Stimulated activated CD8-positive, alpha-beta memory T cell treated with anti-CD3 and anti-CD28 coated beads, Interleukin-4, amount 100 ng/mL, for 1 hour (primary cell): ENCODE measurements at places on chromosomes 7 and 10.

GRCh38 chr7:78063758-78064157, 265.2 kb downstream of the PHTF2 start:
- no peak for DNase-seq

DNA sequence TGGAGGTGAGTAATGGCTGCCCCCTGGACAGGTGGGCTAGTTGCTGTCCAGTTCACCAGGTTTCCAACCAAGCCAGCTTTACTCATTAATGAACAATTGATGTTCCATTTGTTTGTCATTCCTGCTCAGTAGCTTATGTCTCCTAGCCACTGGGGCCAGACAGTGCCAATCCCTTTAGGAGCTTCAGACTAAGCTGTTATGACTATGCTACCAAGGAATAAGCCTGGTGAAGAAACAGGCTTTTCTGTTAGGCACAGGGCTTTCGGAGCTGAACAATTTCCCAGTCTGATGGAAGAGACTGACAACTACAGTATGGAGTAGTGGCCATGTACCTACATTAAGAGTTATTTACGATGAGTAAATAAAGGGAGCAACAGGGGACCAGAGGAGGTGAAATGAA, 2.1 kb upstream of the FMC1 start:
- DNase-seq = no peak

- DNase-seq = no peak
Measured at GRCh38 chr10:127372361-127372760, 176.0 kb upstream of the INSYN2A start.

DNA sequence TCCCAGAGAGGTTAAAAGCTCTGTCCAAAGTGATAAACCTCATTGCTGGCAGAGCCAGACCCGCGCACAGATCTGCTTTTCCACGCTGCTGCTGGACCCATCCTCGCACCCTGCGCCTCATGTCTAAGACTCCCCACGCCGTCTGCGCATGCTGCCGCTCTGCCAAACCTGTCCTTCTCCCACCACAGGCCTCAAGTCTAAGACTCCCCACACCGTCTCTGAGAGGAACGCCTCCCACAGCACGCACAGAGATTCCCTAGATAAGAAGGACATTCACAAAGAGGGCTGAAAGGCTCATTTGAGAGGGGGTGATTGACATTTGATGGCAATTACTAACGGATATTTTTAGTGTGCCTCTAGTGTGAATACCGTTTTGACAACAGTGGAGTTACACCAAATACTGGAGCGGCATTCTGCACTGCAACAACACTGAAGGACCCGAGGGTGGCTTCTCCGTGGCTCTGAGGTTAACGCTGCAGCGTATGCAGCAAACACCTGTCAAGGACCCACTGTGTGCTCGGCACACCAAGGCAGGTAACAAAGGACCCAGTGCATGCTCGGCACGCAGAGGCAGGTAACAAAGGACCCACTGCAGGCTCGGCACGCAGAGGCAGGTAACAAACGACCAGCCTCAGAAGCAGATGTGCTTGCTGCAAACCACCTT, 231.4 kb downstream of the DNAJB6 start:
- no peak for DNase-seq

DNA sequence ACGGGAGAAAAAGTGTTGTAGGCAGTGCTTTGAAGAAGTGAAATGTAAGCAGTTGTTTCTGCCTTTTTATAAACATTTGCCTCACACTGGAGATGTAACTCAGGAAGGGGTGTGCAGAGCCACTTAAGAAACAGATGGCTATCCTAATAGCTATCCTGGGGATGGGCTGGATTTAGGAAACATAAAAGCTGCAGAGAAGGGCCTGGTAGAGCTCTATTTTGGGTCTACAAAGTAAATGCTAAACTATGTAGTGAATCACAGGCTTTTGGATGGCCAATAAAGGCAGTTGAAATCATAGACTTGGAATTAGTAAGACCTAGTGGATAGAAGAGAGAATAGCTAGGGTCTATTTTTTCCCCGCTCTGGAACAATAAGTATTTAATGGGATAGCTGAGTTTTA, 79.9 kb upstream of the AGR3 start:
- DNase-seq = no peak

GRCh38 chr7:129470411-129470810, 31.9 kb upstream of the SMKR1 start:
- no peak for DNase-seq

DNA sequence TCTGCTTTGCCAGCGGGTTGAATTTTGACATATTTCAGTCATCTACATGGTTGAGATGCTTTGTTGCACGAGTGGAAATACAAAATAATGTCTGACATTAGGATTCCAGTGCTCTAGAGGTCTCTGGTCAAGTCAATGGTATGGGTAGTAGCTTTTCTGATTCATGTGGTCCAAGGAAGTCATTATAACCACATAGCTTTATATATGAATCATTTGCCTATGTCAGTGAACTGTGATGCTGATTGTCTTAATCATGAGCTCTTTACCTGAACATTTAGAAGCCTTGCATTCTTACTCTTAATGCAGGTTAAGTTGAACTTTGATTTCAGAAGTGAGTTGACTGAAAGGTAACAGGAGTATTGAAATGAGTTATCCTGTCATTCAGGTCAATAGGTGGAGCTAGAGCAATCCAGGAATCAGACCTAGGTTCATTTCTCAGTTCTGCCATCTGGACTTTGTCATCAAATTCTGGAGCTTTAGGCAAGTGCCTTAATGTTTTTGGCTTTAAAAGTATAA, 3.3 kb downstream of the MAPK8 start:
- DNase-seq = no peak

- no peak for DNase-seq
Measured at GRCh38 chr7:130087364-130087763, 17.0 kb downstream of the KLHDC10 start.
